Activated T-helper 1 cell treated with anti-CD3 and anti-CD28 coated beads, Interleukin-12 subunit alpha, Interleukin-12 subunit beta, Interleukin-2, Interleukin-4 antibody, amounts not matched to agents 30 ng/mL and 10 ng/mL and 1 ng/mL, durations not matched to agents 14 hours and 24 hours and 36 hours (primary cell): ENCODE measurements at places on chromosomes 2 and 18. TPM values are rescaled to one million over a fixed set of nuclear protein-coding genes. Genes with fewer than 3 reads are reported as not detected.

DNA sequence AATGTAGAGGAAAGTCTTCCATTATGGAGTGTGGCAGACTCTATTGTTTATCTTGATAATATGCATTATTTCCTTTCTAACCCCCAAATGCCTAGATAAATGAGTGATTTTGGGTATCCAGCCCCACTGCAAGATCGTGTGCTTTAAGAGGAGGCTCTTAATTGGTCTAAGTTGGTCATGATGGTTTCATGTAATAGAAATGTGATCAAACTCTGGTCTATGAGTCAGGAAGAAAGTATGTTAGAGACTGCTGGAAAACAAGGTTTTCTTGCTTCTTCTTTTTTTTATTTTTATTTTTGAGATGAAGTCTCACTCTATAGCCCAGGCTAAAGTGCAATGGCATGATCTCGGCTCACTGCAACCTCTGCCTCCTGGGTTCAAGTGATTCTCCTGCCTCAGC lies 344.5 kb upstream of the TNP1 start:
- no peaks in the 10 kb centered on the region for H3K4me1 ChIP-seq
- no peaks in the 10 kb centered on the region for H3K36me3 ChIP-seq
- H3K27me3 ChIP-seq: peaks cover 31% of the 10 kb centered on the region
- H3K27ac ChIP-seq: no peak overlapping the region
- DNase-seq: no peak

CROCC2 gene
- not detected in 2 replicates for total RNA-seq

GRCh38 chr2:176081837-176082524 lies 1.8 kb downstream of the EVX2 start:
- no peak for DNase-seq
- H3K27ac ChIP-seq: peak overlapping the region; percentile 81
- peaks cover 3% of the 10 kb centered on the region for H3K36me3 ChIP-seq
- no peaks in the 10 kb centered on the region for H3K4me1 ChIP-seq
- H3K27me3 ChIP-seq: peaks cover 74% of the 10 kb centered on the region
- no peak overlapping the region for H3K4me3 ChIP-seq

ABI2 gene
- total RNA-seq: 31.4 and 32.3 TPM in 2 replicates

- no peaks in the 10 kb centered on the region for H3K4me1 ChIP-seq
- no peaks in the 10 kb centered on the region for H3K27me3 ChIP-seq
- DNase-seq: no peak
- H3K36me3 ChIP-seq: no peaks in the 10 kb centered on the region
Observed at GRCh38 chr2:156837635-156838370, 401.6 kb downstream of the GPD2 start.

GRCh38 chr2:71187589-71187988 lies 39.3 kb downstream of the PAIP2B start:
- DNase-seq: no peak
- no peak overlapping the region for H3K4me3 ChIP-seq
- no peaks in the 10 kb centered on the region for H3K27me3 ChIP-seq
- no peaks in the 10 kb centered on the region for H3K4me1 ChIP-seq

GRCh38 chr2:217269701-217270484 lies 410.0 kb upstream of the TNP1 start:
- no peaks in the 10 kb centered on the region for H3K36me3 ChIP-seq
- H3K27ac ChIP-seq: no peak overlapping the region
- peaks cover 1% of the 10 kb centered on the region for H3K27me3 ChIP-seq
- DNase-seq: no peak
- H3K4me1 ChIP-seq: no peaks in the 10 kb centered on the region

DNA sequence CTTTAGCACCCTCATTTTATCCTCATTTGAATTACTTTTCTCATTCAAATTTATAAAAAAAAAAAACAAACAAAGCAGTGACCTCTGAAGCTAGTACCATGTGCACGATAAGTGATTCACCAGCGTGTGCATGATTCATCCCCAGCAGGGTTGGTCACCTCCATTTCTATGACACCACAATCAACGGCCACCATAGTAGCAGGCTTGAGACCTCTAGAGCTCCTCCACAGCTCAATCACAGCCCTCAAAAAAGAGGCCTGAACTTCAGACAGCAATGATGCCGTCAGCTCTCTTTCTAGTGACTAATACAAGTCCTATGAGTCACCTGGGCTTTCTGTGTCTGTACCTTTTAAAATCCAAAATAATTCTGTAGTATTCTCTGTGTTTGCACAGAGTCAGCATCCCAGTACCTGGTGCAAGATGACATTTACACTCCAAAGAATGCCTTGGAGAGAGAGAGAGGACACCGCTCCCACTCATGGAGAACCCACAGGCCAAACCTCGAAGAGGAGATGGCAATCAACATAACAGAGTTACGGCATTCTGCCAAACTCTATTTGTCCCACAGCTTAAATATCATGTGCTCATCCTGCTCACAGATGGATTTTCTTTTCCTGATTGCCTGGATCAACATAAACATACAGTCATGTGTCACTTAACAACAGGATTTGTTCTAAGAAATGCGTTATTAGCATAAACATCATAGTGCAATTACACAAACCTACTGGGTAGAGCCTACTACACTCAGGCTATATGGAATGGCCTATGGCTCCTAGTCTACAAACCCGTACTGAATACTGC lies 58.7 kb downstream of the L3MBTL4 start:
- H3K27ac ChIP-seq: no peak overlapping the region
- no peak overlapping the region for H3K4me3 ChIP-seq
- no peaks in the 10 kb centered on the region for H3K27me3 ChIP-seq
- no peaks in the 10 kb centered on the region for H3K4me1 ChIP-seq
- DNase-seq: no peak

DNA sequence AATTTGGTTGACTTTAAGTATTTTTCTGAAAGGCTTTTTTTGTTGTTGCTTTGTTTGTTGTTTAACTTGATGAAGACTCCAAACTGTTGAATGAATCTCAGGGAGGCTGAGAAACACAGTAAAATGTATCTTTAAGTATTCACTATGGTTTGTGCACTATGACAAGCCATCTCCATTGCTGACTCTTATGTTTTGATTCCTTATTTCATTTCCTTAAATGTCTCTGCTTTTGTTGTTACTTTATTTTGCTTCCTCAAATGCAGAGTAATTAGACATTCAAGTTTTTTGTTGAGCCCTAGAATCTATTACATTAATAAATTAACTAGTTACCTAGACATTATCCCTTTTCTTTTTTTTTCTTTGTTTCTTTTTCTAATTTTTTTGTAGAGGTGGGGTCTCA lies 46.3 kb upstream of the SLC39A10 start:
- peaks cover 2% of the 10 kb centered on the region for H3K36me3 ChIP-seq
- no peak for DNase-seq
- H3K27ac ChIP-seq: no peak overlapping the region
- peaks cover 2% of the 10 kb centered on the region for H3K27me3 ChIP-seq

DNA sequence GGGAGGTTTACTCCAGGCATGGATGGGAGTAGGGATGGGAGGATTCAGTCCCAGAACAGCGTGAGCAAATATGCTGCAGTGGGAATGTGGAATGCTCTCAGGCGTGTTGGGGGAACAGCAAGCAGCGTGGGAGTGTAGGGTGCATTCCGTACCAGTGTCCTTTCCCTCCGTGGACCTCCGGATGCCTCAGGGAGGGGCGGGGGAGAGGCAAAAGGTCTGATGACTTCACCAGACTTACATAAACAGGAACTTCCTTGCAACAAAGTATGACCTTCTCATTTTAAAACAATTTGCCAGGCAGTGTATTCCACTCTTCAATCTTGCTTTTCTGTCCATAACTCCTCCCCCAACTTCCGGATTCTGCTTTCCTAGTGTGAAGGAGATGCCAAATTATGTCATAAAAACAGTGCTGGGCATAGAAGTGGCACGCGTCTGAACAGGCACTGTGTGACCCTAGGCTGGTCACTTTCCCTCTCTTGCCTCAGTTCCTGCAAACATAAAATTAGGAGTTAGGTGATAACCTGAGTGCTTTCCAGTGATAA lies 36.9 kb downstream of the RPL37A start:
- H3K36me3 ChIP-seq: no peaks in the 10 kb centered on the region
- peaks cover 8% of the 10 kb centered on the region for H3K4me1 ChIP-seq
- DNase-seq: no peak
- no peaks in the 10 kb centered on the region for H3K27me3 ChIP-seq
- no peak overlapping the region for H3K27ac ChIP-seq
- H3K4me3 ChIP-seq: no peak overlapping the region

DNA sequence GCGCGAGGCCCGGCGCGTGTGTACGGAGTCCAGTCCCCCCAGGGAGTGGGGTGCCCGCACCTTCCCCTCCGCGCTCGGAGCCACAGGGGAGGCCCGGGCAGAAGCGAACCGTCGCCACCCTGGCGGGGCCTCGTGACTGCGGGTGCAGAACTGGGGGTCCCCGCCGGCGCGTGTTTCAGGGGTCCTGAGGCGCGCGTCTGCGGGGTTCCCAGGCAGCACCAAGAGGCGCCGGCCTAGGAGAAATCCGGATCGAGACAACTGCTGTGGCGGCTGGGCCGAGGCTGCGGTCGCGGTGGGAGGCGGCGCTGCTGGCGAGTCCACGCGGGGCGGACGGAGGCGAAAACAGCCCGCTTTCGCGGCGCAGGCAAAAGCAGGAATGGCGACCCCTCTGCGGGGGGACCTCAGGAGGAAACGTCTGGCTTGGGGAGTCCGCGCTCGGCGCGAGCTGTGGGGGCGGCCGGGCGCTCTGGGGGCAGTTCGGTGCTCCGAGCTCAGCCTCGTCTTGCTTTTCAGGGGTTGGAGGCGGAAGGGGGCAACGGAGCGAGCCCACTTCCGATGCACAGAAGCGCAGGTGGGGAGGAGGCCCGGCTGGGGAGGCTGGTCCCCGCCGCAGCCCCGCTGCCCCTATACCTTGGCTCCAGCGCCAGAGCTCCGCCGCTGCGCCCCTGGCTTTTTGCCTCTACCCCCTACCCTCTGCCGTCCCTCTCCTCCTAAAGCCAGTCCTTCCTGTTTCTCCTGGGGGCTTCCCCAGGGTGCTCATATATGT lies 81.5 kb upstream of the LDLRAD4 start:
- H3K4me1 ChIP-seq: peaks cover 21% of the 10 kb centered on the region
- peak; percentile 23 for DNase-seq
- H3K27me3 ChIP-seq: peaks cover 11% of the 10 kb centered on the region
- peak overlapping the region; percentile 79 for H3K27ac ChIP-seq
- H3K36me3 ChIP-seq: no peaks in the 10 kb centered on the region
- peak overlapping the region; percentile 91 for H3K4me3 ChIP-seq

FARSB gene
- 48.9 and 53.4 TPM in 2 replicates for total RNA-seq
